Stimulated activated CD8-positive, alpha-beta memory T cell treated with anti-CD3 and anti-CD28 coated beads, Interleukin-4, amount 100 ng/mL, for 24 hours (primary cell): ENCODE measurements at places on chromosomes 11 and 22.

- no peak for DNase-seq
Measured at GRCh38 chr11:1640076-1640946, 10.7 kb downstream of the KRTAP5-5 start.

GRCh38 chr11:29171360-29171950, 845.4 kb downstream of the KCNA4 start:
- no peak for DNase-seq

GRCh38 chr11:117471776-117472175, 144.1 kb downstream of the CEP164 start:
- DNase-seq = no peak

DNA sequence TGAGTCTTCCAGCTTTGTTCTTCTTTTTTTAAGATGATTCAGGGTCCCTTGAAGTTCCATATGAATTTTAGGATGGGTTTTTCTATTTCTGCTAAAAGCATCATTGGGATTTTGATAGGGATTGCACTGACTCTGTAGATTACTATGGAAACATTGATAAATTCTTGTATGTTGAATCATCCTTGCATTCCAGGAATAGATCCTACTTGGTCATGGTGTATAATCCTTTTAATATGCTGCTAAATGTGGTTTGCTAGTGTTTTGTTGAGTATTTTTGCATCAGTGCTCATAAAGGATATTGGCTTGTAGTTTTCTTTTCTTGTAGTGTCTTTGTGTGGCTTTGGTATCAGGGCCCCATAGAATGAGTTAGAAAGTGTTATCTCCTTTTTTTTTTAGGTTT, 34.9 kb upstream of the PHOX2A start:
- DNase-seq = no peak

- DNase-seq = no peak
Measured at GRCh38 chr11:64802370-64803157, 450 bp downstream of the MAP4K2 start.
